ENCODE measurements at places on chromosomes 3 and 15.

DNA sequence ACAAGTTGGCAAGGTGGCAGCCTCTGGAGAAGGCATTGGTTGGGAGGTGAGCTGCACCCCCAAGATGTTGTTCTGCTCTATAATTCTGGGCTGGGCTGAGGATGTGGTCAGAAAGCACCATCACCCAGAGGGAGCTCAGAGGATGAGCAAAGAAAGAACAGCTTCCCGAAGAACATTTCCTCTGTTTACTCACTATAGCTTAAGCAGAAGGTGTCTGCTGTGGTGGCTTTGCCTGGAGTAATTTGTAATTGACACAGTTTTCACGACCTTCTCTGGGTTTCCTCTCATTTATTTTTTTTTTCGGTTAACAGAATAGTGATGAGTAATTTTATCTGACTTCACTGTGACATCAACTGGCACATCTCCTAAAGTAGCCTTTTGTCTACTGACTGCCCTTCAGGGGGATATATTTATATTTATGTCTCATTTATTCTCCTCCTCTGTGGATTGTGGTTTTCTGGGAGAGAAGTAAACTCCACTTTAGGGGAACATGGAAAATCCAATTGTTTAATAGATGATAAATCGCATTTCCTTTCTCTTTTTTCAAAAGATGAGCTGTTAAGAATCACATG, 49.5 kb upstream of the ABHD17C start:
- ATAC-seq, result no peak

GRCh38 chr3:119368298-119368697, 74.1 kb downstream of the ARHGAP31 start:
- no peak for ATAC-seq

- no peak for ATAC-seq
These were observed 60.8 kb downstream of the ATP13A5 start for GRCh38 chr3:193317682-193318300.

DNA sequence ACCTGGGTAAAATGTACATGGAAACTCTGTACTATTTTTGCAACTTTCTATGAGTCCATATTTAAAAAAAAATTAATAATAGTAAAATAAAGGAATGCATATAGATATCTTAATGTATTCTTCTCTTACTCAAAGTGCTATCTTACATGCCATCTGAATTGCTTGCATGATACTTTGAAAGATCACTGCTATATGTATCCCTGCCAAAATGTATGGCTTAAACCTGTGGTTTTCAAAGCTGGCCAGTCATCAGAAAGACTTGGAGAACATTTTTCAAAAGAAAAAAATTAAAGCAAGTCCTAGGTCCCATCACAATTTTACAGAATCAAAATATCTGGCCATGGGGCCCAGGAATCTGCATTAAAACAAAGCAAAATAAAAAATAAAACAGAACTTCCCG, 262.1 kb downstream of the LPP start:
- no peak for ATAC-seq

GRCh38 chr3:147369661-147370123, 36.7 kb downstream of the ZIC4 start:
- ATAC-seq, result no peak

GRCh38 chr15:55552926-55553325, 35.2 kb downstream of the PYGO1 start:
- peak; percentile 25 for ATAC-seq

DNA sequence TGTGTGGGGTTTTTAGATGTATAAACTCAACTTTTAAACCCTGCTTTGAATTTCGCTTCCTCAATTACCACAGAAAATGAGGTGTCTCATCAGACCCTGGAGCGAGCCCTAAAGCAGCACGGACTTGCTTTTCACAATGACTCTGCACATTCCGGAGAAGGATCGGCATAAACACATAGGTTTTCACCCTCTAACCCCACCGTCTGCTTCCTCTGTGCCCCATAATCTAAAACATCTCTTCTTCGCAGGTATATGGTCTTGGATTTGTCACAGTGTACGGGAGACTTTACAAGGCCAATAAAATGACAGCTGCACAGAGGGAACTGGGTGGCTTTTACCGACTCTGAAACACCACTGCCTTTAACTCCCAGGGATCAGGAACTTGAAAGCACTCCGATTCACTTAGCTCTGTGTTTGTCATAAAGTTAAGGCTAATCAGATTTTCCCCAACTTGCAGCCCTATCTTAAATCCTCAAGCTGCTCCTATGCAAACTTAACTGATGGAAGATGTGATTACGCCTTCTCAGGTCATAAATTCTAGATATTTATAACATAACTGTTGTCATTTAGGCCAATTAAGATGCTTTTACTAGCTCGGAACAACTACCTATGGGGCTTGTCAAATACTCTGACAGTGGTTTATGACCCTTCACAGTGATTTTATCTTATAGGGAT, 133.4 kb upstream of the WNT5A start:
- ATAC-seq, result no peak

DNA sequence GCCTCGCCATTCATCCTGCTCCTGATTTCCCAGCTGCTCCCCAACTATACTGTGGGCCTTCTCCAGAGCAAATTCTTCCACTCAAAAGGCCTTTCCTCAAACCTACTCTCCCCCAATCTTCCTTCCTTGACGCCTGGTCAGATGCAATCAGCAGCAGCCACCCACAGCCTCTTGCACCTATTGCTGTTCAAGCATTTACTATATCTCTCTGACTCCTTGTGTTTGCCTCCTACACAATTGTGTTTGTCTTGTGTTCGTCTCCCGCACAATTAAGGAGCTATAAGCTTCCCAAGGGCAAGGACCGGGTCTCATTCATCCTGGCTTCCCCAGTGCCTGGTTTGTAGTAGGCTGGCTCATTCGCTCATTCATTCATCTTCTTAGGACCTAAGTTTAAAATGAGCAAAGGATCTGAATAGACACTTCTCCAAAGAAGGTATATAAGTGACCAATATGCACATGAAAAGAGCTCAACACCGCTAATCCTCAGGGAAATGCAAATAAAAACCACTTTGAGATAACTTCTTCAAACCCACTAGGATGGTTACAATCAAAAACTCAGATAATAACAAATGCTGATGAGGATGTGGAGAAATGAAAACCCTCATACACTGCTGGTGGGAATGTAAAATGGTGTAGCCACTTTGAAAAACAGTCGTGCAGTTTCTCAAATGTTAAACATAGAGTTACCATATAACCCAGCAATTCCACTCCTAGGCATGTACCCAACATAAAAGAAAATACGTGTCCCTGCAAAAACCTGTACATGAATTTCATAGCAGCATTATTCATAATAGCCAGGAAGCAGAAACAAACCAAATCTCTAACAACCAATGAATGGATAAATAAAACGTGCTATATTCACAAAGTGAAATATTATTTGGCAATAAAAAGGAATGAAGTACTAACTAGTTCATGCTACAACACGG, 31.0 kb downstream of the MEGF11 start:
- ATAC-seq, result no peak

- no peak for ATAC-seq
These were observed 366.7 kb upstream of the SGO1 start for GRCh38 chr3:20552605-20553275.

DNA sequence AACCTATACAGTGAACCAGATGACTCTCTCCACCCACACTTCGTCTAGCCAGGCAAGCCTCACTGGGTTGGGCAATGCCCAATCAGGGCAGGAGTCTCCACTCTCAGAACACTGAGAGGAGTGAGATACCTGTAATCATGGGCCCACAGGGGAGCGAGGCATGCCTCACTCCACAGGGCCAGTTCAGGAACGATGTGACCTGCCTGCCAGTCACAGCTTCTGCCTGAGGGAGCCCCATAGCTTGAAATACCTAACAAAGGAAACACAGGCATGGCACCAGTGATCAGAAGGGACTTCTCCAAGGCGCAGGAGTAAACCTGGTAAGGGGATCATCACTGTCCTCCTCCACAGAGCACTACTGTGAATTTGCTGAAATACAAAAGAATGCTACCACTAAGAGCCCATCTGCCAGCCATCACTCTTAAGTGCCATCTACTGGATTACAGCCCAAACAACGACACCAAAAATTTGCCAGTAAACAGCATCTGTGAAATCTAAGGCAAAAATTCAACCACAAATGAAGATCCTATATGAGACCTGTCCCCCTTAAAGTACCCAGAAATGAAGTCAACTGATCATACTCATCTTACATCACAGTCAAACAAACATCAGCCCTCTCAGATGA, 689.9 kb upstream of the SEMA6D start:
- no peak for ATAC-seq

- ATAC-seq, result no peak
These were observed 234.1 kb downstream of the GREM1 start for GRCh38 chr15:32951736-32952464.

DNA sequence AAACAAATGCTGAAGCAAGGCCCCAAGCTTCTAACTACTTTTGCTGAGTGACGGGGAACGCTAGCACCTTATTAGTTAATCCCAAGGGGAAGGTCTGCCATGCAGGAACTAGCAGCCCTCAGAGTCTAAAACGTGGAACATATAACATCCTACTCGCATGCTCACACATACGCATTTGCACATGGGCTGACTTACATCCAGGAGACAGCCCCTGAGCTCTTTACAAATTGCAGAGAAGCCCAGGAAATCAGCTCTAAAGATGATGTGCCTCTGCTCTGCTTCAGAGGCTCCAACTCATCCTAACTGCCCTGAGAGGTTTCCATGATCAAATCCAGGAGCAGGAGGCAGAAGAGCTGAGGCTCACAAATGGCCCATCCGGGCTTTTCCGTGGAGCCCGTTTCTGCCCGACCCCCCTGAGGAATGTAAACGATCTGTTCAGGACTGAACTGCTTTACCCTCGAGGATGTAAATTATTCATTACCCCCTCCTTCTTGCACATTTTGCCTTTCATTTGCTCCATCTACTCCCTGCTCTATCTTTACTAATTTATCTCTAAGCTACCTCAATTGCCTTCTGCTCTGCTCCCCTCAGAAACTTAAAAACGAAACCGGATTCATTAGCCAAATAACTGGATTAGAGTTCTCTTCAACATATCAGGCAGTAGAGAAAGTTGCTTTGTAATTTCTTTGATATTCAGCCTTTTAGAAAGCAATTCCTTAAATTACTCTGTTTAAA, 141.9 kb upstream of the CCDC54 start:
- peak; percentile 13 for ATAC-seq

- ATAC-seq, result peak; percentile 64
These were observed 118.3 kb upstream of the GALNT15 start for GRCh38 chr3:16056217-16056616.

GRCh38 chr3:28280781-28281180, 39.4 kb downstream of the CMC1 start:
- no peak for ATAC-seq

DNA sequence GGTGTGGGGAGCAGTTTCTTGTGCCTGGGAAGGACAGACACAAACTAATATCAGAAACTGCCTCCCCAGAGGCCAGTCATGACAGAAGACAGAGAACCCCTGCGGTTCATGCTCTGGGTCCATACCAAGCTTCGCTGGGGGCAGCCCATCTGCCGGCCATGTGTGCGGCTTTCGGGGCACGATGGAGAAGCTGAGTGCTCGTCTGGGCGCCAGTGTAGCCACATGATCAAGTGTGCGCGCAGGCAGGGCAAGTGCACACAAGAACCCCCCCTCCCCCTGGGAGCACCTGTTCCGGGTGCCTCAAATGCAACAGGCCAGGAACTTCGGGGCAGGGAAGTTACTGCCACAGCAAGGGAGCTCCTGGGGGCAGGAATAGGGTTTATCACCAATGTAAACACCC, 1.8 kb downstream of the ADAMTS17 start:
- ATAC-seq, result no peak

- ATAC-seq, result no peak
These were observed 38.3 kb downstream of the SCAPER start for GRCh38 chr15:76866716-76867321.

DNA sequence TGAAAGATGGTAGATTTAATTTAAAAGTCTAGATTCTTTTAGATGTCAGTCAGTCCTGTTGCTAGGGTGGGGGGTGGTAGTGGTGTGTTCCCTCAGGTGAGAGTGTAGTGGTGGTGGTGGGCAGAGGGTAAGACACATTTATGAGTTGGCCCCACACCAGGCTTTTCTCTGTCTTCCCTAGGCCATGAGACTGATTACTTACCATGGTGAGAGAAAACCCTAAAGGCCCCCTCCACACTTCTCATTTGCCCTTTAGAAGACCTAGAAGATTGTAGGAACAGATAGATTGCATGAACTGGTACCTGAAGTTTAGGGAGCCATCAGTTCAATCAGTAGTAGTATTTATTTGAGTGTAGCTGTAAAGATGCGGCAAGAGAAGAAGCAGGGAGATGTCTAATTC, 20.9 kb downstream of the FNDC3B start:
- ATAC-seq, result no peak

GRCh38 chr3:30268288-30268687, 338.1 kb upstream of the TGFBR2 start:
- ATAC-seq, result peak; percentile 48

DNA sequence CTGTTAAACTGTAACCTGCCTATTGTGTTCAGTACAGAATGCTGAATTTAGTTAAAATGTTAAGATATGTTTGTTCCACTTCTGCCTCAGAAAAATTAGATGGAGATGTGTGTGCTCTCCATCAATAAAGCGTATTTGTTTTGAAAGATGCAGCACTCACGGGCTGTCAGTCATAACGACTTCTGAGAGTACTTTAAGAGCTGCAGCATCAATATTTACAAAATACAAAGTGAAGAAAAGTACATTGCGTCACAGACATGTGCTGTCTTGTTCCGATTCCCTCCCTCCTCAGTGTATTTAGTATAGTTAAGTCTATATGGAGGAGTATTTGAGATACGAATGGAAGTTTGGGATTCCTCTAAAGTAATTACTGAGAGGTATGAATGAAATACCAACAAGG, 166.6 kb downstream of the BBX start:
- ATAC-seq, result no peak

GRCh38 chr3:24110051-24110450, 165.0 kb downstream of the NR1D2 start:
- no peak for ATAC-seq
